Activated naive CD8-positive, alpha-beta T cell treated with anti-CD3 and anti-CD28 coated beads, Interleukin-2, amount 10 ng/mL, durations not matched to agents 7 days and 5 days (primary cell): ENCODE measurements at places on chromosomes 16 and 17. TPM values are rescaled to one million over a fixed set of nuclear protein-coding genes. Genes with fewer than 3 reads are reported as not detected.

CCDC144A gene
- total RNA-seq = 4.8 TPM

UMOD gene
- not detected for total RNA-seq

SNX11 gene
- total RNA-seq = 31.3 TPM

COTL1 gene
- 664 TPM for total RNA-seq

CHAD gene
- total RNA-seq = not detected

KPNB1 gene
- 335 TPM for total RNA-seq

CDRT15 gene
- not detected for total RNA-seq

DNA sequence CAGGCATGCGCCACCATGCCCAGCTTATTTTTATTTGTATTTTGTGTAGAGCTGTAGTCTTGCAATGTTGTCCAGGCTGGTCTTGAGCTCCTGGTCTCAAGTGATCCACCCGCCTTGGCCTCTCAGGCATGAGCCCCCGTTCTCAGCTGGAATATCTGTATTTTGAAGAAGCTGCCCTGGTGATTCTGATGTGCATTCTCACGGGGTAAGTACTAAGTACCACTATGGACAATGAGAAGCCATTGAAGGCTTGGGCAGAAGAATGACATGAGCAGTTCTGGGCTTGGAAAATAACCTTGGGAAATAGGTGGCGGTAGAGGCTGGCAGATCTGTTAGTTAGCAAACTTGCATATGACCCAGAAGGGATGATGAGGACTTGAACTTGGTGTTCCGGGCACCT, 15.6 kb upstream of the NKD1 start:
- DNase-seq = no peak

DNA sequence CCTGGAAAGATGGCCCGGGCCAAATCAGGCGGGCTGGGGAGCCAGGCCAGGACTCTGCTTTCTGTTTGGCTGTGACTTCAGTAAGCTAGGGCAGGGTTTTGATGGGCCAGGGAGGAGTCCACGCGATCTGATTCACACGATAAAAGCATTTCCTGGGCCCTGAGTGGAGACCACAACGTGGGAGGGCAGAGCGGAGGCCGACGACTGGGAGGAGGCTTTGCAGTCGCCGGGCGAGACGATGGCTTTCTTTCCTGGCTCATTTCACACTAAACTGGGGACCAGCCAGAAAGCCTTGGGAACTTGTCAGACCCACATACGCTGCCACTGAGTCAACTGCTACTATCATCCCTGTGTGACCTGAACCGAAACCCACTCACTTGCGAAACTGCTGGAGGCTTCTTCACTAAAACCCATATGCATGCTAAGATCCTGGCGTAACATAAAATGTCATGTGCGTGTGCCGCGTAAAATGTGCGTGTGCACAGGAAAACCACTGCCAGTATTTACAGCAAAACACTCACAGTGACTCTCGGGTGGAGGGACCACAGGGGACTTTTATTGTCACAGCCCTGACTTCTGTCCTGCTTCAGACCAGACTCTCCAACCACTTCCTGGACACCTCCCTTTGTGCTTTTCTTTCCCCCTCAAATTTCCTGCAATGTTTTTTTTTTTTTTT, 14.2 kb upstream of the RHBDF2 start:
- DNase-seq = peak; percentile 75

GRCh38 chr17:3708366-3708765, 12.4 kb upstream of the P2RX5 start:
- DNase-seq = no peak

- no peak for DNase-seq
These were observed 24.3 kb downstream of the TTC19 start for GRCh38 chr17:16023881-16024280.

DNA sequence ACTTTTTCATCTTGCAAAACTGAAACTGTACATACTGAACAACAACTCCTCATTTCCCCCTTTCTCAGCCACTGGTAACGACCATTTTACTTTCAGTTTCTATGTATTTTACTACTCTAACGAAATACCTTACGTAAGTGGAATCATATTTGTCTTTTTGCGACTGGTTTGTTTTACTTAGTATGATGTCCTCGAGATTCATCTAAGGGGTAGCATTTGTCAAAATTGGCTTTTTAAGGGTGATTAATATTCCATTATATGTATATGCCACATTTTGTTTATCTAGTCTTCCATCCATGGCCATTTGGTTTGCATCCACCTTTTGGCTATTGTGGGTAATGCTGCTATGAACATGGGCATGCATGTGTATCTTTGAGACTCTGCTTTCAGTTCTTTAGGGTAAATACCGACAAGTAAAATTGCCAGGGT, 10.4 kb downstream of the KPNB1 start:
- no peak for DNase-seq

- DNase-seq = no peak
These were observed 54.6 kb downstream of the CREBBP start for GRCh38 chr16:3825940-3826339.

- no peak for DNase-seq
These were observed 87.7 kb downstream of the RMI2 start for GRCh38 chr16:11432856-11433395.

DNA sequence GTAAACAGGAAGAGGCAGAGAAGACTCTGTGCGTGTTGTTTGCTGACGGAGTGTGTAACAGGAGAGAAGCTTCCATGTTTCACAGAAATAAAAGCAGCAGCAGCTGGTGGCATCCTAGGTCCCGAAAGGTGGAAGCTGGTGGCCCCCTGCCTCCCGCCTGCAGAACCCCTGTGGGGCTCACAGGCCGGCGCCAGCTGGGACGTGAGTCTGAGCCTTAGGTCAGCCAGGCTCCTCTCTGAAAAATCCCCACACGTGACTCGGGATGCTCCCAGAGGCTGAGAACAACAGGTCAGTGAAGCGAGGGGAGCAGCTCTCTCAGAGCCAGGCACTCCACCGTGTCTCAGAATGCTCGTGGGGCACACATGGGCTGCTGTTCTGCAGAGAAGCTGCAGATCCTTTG, 27.4 kb downstream of the TMEM204 start:
- no peak for DNase-seq

- no peak for DNase-seq
These were observed 109.3 kb upstream of the TNRC6C start for GRCh38 chr17:77849239-77849638.

DNA sequence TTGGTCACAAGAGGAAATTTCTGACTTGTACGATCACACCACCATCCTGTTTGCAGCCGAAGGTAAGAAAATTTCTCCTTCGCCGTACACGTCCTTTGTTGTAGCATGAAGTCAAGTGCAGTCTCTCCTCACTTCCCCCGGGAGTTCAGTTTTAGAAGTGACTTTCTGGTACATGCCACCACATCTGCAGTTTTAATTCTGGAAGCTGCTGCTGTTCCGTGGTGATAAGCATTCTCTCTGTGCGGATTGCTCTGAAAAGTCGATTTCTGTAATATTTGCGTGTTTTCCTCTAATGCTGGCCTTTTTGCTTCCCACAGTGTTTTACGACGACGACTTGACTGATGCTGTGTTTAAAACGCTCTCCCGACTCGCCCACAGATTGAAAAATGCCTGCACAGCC, 20.6 kb downstream of the METTL22 start:
- no peak for DNase-seq

DNA sequence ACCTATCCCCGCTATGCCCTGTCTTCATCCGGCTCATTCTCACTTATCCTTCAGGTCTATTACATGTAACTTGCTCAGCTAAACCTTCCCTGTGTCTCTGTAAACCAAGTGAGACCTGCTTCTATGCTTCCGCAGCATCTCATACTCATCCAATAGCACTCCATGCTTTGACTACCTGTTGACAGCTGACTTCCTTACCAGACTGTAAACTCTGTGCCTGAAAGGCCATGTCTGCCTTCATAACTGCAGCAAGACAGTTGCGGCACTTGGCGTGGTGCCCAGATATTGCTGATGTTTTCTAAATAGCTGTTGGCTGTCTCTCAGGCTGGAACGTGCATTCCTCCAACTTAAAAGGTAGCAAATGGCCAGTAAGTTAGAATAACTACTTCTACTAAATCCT, 1.8 kb upstream of the OR1E1 start:
- DNase-seq = no peak

DNA sequence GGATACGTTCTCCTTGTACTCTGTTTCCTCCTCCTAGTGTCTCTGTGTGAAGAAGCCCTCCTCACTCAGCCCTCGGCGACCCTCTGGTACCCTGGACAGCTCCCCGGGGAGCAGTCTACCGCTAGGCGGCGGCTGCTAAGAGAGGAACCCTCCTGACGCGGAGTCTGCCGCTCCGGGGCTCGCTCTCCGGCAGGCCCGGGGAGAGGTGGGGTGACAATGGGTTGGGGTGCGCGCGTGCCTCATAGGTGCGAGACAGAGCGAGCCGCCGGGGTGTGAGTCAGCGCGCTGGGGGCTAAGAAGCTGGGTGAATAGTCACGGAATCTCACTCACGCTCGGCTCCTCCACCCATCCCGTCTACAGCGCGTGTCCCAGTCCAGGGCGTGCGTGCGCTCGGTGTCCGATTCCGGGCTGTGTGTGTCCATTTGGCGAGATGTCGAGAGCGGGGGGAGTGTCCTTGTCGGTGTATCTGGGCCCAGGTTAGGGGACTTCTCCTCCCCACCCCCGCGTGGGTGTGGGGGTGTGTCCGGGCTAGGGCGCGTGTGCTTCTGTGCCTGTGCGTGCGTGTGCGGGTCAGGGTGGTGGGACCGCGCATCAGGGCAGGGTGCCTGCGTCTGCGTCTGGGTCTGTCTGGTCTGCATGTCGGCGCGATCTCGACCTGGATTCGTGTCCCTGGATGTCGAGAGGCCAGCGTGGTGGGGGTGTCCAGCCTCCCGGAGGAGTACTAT, 577 bp upstream of the HS3ST2 start:
- peak; percentile 51 for DNase-seq

DNA sequence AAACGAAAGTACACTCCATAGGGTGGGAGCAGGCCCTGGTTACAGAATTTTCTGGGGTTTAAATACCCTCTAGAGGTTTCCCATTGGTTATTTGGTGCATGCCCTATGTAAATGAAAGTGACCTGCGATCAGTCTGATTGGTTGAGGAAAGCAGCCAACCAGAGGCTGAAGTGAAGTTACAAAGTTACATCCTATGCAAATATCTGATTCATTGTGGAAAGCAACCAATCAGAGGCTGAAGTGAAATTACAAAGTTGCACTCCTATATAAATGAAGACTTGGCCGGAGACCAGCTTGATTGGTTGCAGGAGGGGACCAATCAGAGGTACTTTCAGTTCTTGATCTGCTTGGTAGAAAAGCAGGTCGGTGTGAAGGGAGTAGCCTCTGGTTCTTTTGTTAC, 24.4 kb downstream of the NAA60 start:
- no peak for DNase-seq

GRCh38 chr16:10964891-10965326, 20.5 kb downstream of the CLEC16A start:
- DNase-seq = no peak

DNA sequence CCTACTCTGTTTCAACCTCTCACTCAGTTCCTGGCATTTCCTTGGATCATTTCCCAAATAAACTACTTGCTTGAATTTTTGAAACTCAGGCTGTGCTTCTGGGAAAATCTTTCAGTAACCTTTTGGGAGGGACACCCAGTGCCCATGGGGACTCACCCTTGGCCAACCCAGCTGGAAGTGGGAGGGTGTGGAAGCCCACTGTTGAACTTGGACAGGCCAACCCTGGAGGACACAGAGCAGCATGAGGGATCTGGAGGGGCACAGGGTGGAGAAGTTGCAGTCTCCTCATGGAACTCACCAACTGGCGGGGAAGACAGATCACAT, 11.2 kb downstream of the RTN4RL1 start:
- DNase-seq = no peak

DNA sequence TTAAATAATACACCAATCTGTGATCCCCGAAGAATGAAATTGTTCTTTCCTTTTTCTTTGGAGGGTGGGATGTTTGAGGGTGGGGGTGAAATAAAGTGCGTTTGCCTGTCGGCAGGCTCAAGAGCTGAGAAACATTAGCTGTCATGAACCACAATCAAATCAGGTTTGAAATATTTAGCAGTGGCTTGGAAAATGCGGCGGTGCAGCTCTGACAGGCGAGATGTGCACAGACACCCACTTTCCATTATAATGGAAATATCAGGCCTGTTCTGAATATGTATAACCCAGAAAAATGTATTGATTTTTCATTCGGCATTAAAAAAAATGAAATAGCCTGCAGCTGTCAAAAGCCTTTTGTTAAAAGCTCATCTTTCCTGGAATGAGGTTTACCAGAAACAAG, 212.8 kb downstream of the ZFHX3 start:
- DNase-seq = no peak

DNA sequence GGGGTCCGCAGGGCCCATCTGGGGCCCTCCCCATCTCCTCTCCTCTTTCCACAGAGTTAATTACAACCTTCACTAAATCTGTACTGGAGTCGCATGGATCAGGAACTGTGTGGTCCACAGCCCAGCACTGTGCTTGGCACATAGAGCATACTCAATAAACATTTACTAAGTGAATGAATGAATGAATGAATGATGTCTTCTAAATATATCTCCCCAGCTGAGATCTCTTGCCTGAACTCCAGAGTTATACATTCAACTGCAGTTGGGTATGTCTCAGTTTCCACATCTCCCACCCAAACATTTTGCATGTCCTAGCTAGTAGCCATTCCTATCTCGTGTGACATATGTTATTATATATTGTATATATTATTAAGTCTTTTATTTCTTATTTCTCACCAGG, 28.7 kb upstream of the IL21R start:
- no peak for DNase-seq

- DNase-seq = no peak
These were observed 17.8 kb upstream of the TMEM219 start for GRCh38 chr16:29943846-29944799.

GRCh38 chr16:309476-309875, 26.5 kb downstream of the PDIA2 start:
- no peak for DNase-seq

- no peak for DNase-seq
These were observed 75.5 kb upstream of the MED9 start for GRCh38 chr17:17401271-17401781.

GRCh38 chr17:49514071-49514721, 19.1 kb downstream of the NGFR start:
- peak; percentile 12 for DNase-seq

DNA sequence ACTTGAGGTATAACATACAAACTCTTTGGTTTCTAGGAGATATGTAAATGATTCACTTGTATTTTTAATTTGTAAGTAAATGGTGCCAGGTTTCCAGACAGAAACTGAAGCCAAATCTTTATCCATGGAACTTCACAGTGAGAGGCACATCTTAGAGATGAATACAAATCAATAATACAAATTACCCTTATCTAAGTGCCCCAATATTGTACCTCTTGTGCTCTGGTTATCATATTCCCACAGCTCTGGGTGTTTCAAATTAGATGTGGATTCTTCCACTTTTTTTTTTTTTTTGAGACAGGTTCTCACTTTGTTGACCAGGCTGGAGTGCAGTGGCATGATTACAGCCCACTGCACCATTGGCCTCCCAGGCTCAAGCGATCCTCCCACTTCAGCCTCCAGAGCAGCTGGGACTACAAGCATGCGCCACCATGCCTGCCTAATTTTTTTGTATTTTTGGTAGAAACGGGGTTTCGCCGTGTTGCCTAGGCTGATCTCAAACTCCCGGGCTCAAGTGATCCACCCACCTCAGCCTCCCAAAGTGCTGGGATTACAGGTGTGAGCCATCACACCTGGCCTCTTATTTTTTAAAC, 38.0 kb upstream of the DHX40 start:
- DNase-seq = no peak
